Prostate gland (tissue), 2 donors: ENCODE measurements at places on chromosomes 5 and 9.

DNA sequence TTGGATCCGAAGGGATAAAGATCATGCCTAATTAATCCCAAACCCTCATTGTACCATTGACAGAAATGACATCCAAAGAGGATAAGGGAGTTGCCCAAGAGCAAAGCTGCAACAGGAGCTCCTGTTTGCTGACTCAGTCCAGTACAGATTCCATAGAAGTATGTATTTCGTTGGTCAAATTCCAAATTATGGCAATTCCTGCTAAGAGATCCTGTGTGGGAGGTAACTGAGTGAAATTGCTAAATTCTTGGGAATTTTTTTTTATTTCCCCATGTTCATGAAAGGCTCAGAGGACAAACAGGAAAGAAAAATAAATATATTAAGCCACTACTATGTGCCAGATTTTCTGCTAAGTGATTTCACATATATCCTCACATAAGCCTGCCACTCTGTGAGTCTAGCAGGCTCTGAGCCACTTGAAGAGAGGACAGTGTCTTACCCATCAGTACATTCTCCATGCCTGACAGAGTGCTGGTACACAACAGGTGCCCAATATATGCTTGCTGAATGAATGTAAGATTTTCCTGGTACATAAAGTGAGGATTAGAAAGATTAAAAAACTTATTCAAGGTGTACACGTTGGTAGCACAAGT, 132.7 kb downstream of the GLIS3 start:
- no peak overlapping the region for H3K27ac ChIP-seq
- H3K4me3 ChIP-seq, result no peak overlapping the region
- H3K36me3 ChIP-seq, result no peaks in the 10 kb centered on the region
- H3K4me1 ChIP-seq, result no peaks in the 10 kb centered on the region

GRCh38 chr5:142740474-142741242, 29.5 kb upstream of the ARHGAP26 start:
- no peaks in the 10 kb centered on the region for H3K4me1 ChIP-seq
- no peaks in the 10 kb centered on the region for H3K36me3 ChIP-seq
- no peak overlapping the region for H3K27ac ChIP-seq
- no peak for DNase-seq
- no peaks in the 10 kb centered on the region for H3K27me3 ChIP-seq
- H3K4me3 ChIP-seq, result no peak overlapping the region

GRCh38 chr5:109759306-109759705, 69.6 kb downstream of the MAN2A1 start:
- H3K27ac ChIP-seq, result no peak overlapping the region
- H3K27me3 ChIP-seq, result no peaks in the 10 kb centered on the region
- no peak for DNase-seq
- H3K4me3 ChIP-seq, result no peak overlapping the region
- H3K36me3 ChIP-seq, result no peaks in the 10 kb centered on the region

DNA sequence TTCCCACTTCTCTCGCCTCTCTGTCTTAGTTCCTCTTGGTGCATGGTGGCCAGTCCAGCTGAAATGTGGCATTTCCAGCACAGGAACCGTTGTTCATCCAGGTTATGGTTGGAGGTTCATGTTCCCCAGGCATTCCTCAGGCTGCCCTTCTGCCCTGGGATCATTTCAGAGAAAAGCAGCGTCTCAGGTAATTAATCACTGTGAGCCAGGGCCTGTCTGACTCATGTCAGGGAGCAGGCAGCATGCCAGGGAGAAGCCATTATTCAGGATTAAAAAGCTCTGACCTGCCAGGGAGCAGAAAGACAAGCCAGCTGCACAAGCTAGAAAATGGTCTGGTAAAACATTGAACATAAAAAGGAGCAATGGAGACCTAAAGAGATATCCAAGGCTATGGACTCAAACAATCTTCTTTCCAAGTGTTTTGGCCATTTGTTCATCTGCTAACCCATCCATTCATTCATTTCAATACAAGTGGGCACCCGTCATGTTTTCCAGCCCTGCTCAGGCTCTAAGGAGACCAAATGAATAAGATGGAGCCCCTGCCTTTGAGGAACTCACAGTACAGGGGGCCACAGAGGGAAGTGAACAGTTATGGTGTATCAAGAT, 241.4 kb downstream of the DRD1 start:
- no peak overlapping the region for H3K4me3 ChIP-seq
- no peak overlapping the region for H3K27ac ChIP-seq
- no peaks in the 10 kb centered on the region for H3K27me3 ChIP-seq
- no peaks in the 10 kb centered on the region for H3K4me1 ChIP-seq

GRCh38 chr9:6877671-6878161, 119.9 kb downstream of the KDM4C start:
- no peaks in the 10 kb centered on the region for H3K27me3 ChIP-seq
- no peak for DNase-seq
- no peak overlapping the region for H3K4me3 ChIP-seq
- no peaks in the 10 kb centered on the region for H3K4me1 ChIP-seq
- H3K36me3 ChIP-seq, result no peaks in the 10 kb centered on the region

- H3K27ac ChIP-seq, result no peak overlapping the region
- DNase-seq, result no peak
- H3K4me1 ChIP-seq, result no peaks in the 10 kb centered on the region
- H3K36me3 ChIP-seq, result no peaks in the 10 kb centered on the region
Measured at GRCh38 chr5:133467335-133467779, 145.0 kb downstream of the FSTL4 start.

DNA sequence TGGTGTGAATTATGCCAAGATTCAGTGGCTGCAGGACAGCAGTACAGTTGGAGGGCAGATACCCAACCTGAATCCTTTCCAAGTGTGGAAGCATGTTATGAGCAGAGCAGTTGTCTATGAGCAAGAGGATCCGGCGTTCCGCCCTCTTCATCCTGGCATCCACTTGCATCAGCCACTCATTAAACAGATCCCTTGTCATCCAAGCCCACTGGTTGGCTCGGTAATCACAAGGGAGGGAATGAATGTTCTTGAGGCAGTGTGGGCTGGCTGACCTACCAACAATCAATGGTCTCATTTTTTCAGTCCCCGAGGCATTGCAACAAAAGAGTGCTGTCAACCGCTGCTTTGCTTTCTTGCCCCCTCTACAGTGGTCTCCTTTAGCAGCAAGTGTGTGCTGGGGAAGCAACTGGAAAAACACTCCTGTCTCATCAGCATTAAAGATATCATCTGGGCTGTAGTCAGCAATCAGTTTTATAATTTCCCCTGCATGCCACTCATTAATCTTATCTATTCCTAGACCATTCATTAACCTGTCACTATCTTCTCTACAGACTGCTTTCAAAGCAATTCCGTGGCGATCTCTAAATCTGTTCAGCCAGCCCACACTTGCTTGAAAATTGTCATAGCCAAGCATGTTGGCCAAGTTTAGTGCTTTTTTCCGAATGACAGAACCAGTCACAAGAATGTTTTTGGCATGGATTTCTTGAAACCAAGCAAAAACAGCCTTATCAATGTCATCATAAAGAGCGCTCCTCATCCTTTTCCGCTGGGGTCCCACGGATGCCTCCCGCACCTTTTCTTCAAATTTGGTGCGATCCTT, 4.9 kb downstream of the TIGD6 start:
- peak overlapping the region; percentile 67 for H3K27ac ChIP-seq
- H3K36me3 ChIP-seq, result no peaks in the 10 kb centered on the region
- no peaks in the 10 kb centered on the region for H3K27me3 ChIP-seq
- H3K4me3 ChIP-seq, result peak overlapping the region; percentile 19

- DNase-seq, result no peak
- no peak overlapping the region for H3K4me3 ChIP-seq
- H3K36me3 ChIP-seq, result no peaks in the 10 kb centered on the region
- H3K27ac ChIP-seq, result no peak overlapping the region
- H3K27me3 ChIP-seq, result no peaks in the 10 kb centered on the region
- peaks cover 5% of the 10 kb centered on the region for H3K4me1 ChIP-seq
Measured at GRCh38 chr5:157747173-157747740, 3.7 kb downstream of the LSM11 start.

DNA sequence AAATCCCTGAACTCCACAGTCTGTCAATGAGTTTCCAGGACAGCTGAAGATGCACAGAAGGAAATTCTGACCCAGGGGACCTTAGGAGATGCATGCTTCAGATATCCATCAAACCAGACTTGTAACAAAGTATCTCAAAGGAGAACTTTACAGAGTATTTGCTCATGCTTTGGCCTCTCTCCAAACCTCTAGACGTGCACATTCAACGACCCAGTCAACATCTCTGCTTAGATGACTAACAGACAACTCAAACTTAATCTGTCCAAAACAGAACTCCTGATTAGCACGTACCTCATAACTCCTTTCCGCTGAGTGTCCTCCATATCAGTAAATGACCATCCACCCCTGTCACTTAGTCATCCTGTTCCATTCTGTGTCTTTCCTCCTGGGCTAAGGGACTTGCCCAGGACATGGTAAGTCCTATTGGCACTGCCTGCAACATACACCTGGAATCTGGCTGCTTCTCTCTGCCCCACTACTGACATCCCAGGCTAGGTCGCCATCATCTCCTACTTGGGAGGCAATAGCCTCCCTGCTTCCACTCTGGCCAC, 107.4 kb downstream of the LMNB1 start:
- H3K27me3 ChIP-seq, result no peaks in the 10 kb centered on the region
- no peaks in the 10 kb centered on the region for H3K4me1 ChIP-seq
- no peak overlapping the region for H3K4me3 ChIP-seq
- H3K36me3 ChIP-seq, result no peaks in the 10 kb centered on the region
- H3K27ac ChIP-seq, result no peak overlapping the region
- DNase-seq, result no peak

DNA sequence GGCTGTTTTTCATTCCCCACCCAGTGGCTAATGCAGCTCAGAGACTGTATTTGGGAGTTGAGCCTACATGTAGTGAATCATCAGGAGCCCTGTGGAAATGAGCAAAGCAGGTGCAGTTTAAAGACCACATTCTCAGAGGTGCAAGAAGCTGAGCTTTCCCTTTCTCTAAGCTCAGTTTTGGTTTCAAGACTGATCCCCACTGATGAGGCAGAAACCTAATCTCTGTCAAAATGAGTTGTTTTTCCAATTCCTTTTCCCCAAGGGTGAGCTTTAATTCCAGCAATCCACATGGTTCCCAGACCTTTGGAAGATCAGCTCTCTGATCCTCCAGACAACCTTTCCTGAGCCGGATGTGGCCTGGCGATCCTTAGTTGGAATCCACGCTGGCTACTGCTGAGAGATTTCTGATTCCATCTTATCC, 420.5 kb downstream of the EBF1 start:
- no peak overlapping the region for H3K27ac ChIP-seq
- H3K4me1 ChIP-seq, result no peaks in the 10 kb centered on the region
- DNase-seq, result no peak
- no peak overlapping the region for H3K4me3 ChIP-seq
- H3K36me3 ChIP-seq, result no peaks in the 10 kb centered on the region
- H3K27me3 ChIP-seq, result no peaks in the 10 kb centered on the region

DNA sequence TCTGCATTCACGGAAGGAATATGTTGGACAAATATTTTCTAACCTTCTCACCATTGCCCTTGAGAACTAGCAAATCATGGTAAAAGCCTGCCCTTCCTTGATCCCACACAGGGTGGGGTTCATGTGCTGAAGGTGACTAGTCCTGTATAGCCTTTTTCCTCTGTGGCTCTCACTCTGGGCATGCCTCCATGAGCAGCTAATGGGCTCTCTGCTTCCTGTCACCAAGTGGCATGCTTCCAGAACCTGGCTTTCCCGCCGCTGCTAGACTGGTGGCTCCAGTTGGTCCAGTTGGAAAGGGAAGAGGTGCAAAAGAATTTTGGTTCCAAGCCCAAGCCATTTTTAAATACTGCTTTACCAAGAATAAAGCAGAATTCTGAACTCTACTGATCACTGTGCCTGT, 35.5 kb downstream of the FBXO10 start:
- H3K4me1 ChIP-seq, result peaks cover 4% of the 10 kb centered on the region
- peak; percentile 88 for DNase-seq
- H3K4me3 ChIP-seq, result no peak overlapping the region
- H3K27me3 ChIP-seq, result no peaks in the 10 kb centered on the region

DNA sequence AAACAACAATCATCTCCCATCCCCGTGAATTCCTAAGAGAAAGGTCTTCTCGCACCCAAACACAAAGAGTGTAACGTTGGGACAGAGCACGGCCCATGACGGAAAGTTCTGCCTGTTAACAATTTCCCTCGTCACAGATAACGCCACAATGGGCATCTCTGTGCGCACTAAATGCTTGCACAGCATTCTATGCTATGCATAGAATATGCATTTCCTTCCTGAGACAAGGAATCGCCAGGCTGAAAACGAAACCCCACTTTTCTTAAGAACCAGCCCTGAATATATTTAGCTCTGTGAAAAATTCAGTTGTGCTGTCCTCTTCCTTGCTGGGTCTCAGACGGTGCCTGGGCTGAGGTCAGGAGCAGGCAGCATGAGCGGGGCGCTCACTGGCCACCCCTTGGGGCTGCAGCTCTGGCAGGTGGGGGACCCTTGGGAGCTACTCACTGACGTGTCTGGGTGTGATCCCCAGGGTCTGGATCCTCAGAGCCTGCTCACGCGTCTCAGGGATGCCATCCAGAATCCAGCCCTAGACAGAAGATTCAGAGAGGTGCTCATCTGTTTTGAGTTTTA, 49.8 kb downstream of the AK8 start:
- DNase-seq, result no peak
- no peaks in the 10 kb centered on the region for H3K36me3 ChIP-seq
- H3K4me3 ChIP-seq, result no peak overlapping the region

- no peaks in the 10 kb centered on the region for H3K27me3 ChIP-seq
- H3K27ac ChIP-seq, result no peak overlapping the region
- no peaks in the 10 kb centered on the region for H3K36me3 ChIP-seq
- no peaks in the 10 kb centered on the region for H3K4me1 ChIP-seq
Measured at GRCh38 chr9:17669206-17669605, 90.3 kb downstream of the SH3GL2 start.
